ENCODE measurements at places on chromosomes 12 and 14.

GRCh38 chr12:26566675-26567074 lies 266.3 kb downstream of the ITPR2 start:
- no peak for DNase-seq

- peak; percentile 6 for DNase-seq
These were observed 594 bp downstream of the KRAS start for GRCh38 chr12:25249931-25250738.

DNA sequence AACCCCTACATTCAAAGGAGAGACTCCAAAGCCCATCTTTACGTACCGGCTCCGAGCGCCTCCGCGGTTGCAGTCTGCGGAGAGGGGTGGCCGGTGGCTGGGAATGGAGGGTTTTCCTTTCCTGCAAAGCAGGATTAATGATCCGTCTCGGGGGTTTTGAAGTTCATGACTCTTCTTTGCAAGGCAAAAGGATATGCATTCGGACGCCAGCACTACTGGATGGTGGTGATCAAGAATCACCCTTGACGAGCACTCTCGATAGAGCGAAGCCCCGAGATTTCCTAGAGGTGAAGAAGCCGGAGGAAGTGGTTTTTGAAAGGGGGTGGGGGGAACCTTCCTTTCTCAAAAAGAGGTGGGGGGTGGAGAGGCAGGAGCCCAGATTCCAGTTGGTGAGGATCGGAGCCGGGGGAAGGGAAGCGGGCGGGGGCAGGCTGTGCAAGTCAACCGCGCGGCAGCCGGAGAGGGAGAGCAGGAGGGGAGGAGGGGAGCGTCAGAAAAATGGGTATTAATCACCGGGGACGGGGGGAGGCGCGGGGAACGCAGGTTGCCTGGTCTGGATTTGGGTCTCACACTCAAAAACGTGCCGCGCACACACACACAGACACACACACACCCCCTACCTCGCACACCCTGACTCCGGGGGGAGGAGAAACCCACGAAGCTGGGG lies at the start of gene GRIN2B:
Gene GRIN2B, minus strand, starts transcription at position 307 of the 667 bp plus-strand sequence. CDS start 115,394 bp downstream, outside the sequence.
- no peak for DNase-seq

GRCh38 chr12:27616356-27617142 lies 79.7 kb upstream of the REP15 start:
- no peak for DNase-seq

GRCh38 chr12:43079476-43079875 lies 472.5 kb downstream of the ADAMTS20 start:
- DNase-seq = no peak

DNA sequence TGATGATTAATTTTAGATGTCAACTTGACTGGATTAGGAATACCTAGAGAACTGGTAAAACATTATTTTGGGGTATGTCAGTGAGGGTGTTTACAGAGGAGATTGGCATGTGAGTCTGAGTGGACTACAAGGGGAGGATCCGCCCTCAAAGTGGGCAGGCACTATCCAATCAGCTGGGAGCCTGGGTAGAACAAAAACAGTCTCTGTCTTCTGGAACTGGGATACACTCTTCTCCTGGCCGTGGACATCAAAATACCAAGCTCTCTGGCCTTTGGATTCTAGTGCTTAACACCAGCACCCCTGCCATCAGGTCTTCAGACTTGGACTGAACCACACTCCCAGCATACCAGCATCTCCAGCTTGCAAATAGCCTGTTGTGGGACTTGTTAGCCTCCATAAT lies 4.4 kb upstream of the SCAF11 start:
- DNase-seq = no peak

GRCh38 chr12:107660235-107660634 lies 25.4 kb upstream of the PWP1 start:
- DNase-seq = no peak

DNA sequence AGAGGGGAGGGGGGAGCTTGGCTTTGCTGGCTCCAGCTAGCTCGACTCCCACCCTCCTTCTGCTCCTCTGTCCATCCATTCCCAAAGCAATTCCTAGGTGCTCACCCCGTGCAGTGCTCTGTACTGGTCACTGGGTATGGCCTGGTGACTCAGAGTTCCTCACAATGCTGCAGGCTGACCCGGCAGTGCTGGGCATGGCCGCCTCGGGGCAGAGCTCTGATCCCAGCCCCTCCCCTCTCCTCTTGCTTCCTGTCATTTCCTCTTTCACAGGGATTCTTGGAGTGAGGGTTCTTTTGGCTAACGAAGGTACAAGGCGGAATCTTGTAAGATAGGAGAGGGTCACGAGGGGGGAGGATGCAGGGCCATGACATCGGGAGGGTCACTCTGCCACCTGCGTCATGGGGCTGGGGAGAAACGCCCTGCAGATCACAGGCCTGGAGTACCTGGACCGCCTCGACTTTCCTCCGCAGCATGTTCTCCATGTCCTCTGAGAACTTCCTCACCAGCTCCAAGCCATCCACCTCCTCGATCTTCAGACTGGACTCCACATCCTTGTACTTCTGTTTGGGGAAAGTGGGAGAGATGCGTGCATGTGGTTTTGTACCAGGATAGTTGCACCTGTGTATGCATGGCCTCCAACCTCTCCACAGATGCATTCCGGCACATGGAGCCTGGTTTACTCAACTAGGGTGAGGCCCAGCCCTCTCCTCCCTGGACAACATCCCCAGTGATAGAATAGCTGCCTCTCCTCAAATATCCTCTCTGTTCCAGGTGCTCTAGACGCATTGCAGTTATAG lies 5.7 kb downstream of the CACNA2D4 start:
- DNase-seq = no peak

- DNase-seq = no peak
These were observed 186.6 kb downstream of the CALM1 start for GRCh38 chr14:90583427-90583826.

DNA sequence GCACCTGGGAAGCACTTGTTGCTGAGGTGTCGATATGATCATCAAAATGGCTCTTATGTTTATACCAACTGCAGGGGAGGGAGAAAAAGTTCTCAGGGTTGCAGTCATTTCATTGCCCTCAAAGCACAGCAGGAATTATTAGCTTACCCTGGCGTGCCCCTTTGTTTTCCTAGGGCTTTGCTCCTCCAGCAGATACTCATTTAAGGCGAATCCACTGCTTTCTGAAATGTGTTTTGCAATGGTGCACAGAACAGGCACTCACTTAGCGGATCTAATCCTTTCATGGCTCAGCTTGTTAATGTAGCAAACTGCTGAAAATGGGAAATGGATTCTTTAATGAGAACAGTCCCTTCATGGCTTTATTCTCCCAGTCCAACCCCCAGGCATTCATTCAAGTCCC lies 76.7 kb downstream of the NKX2-1 start:
- no peak for DNase-seq

- no peak for DNase-seq
These were observed 1004.4 kb downstream of the AACS start for GRCh38 chr12:126069549-126070165.

DNA sequence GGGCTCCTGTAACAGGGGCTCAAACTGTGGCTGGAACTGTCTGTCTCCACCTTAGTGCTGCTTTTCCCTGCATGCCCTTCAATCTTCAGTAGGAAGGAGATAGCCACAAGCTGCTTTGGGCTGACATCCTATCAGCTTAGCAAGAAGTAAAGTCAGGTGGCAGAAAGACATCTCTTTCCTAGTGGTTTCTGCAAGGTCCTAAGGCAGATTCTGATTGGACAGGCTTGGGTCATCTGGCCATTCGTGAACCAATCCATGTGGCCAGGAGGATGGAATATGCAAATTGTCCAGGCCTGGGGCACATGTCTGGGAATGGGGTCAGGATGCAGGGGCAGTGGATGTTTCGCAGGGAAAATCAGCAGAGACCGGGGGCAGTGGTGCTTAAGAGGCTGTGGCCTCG lies 5.2 kb downstream of the RITA1 start:
- DNase-seq = no peak

DNA sequence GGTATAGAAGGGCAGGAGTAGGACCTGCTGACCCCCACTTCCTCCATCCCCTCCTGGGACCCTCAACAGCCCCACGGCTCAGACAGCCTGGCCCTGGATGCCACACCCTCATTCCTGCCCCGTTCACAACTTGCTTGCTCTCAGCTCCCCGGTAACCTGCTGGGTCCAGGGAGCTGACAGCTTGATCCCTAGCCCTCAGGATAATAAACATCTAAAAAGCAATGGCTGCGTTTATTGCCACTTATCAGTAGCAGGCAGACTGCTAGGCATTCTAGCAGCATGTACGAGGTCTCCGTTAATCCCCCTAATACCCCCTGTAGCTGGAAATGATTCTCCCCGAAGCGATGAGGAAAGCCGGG lies 24.3 kb upstream of the RPLP0 start:
- no peak for DNase-seq

- DNase-seq = no peak
These were observed 50.5 kb downstream of the TRAF3 start for GRCh38 chr14:102827716-102828115.

DNA sequence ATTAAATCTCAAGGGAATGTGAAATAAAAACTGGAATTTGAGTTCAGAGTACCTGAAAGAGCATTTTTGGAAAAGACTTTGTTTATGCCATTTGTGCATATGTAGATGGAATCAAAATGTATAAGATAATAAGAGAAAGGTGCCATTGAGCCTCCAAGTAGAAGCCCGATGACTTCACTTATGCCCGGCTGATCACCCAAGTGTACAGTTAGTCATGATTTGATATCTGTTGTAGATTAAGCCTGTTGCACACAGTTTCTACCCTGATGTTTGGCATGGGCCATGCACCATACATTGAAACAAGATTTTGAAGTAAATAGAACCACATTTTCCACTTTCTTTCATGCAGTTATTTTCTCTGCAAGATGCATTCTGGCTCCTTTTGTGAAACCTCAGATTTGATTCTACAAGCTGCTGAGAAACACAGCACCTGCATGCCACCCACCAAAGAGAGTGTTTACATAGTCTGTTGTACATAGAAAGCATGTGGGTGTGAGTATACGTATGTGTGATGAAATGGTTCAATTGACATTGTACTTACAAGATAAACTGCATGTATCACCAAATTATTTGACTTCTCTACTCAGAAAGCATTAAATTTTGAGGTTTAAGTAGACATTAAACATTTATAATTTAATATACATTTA lies 772.5 kb downstream of the DIO2 start:
- DNase-seq = no peak

DNA sequence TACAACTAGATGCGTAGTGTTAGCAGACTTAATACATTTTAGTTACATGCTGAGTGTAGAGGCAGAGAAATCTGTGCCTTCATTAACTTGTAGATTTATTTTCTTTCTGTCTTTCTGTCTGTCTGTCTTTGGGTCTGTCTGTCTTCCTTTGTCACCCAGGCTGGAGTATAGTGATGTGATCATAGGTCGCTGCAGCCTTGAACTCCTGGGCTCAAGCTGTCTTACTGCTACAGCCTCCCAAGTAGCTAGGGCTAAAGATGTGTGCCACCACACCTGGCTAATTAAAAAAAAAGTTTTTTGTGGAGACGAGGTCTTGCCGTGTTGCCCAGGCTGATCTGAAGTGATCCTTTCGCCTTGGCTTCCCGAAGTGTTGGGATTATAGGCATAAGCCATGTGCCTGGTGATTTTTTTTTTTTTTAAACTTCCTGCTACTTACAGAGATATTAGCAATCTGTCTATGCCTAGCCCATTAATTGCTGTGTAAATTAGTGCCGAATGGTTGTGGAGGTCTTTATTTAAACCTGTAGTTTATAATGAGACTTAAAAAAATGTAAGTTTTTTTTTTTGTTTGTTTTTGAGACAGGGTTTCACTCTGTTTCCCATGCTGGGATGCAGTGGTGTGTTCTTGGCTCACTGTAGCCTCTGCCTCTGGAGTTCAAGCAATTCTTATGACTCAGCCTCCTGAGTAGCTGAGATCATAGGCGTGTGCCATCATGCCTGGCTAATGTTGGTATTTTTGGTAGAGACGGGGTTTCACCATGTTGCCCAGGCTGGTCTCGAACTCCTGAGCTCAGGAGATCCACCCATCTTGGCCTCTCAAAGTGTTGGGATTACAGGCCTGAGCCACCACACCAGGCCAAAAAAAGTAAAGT lies 22.8 kb downstream of the ERC1 start:
- DNase-seq = no peak

DNA sequence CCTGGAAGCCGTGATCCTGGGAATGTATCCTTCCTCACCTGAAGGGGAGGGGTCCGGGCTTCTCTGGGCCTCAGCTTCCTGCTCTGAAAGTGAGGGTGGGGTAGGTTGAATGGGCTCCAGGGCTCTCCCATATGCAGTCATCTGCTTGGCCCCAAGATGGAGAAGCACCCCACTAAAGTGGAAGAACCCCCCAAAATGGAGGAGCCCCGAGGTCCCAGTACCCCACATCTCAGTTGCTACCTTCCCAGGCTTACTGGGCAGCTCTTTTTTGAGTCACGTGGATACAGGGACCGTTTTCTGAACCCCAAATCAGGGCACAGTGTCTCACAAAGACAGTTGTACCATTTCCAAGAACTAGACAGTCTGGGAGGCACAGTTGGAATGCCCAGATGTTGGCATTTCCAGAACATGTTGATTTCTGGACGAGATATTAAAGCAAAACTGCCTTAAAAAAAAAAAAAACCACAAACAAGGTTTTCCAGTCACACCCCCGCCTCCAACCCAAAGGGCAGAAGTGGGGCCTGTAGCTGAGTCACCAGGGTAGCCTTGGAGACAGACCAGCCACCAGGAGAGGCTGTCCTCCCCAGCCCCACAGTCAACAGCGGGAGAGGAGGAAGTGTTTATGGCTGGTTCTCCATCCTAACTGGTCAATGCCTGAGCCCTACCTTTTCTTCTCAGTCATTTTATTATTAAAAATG lies 12.1 kb downstream of the VASH1 start:
- DNase-seq = no peak

GRCh38 chr14:52026901-52027300 lies 37.6 kb downstream of the RTRAF start:
- DNase-seq = no peak

GRCh38 chr12:27001663-27002062 lies 12.5 kb downstream of the TM7SF3 start:
- DNase-seq = no peak

DNA sequence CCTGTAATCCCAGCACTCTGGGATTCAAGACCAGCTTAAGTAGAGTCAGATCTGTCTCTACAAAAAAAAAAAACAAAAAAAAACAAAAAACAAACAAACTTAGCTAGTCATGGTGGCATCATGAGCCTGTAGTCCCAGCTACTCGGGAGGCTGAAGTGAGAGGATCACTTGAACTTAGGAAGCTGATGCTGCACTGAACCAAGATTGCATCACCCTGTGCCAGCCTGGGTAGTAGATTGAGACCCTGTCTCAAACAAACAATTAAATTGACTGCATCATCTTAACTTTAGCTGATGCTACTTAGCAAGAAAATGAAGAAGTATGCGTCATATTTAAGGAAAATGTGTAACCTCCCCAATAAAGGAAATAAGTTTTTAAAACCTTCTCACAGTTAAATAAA lies 136.6 kb upstream of the ATXN7L3B start:
- DNase-seq = no peak

GRCh38 chr12:79537675-79538074 lies 153.1 kb downstream of the PAWR start:
- no peak for DNase-seq

DNA sequence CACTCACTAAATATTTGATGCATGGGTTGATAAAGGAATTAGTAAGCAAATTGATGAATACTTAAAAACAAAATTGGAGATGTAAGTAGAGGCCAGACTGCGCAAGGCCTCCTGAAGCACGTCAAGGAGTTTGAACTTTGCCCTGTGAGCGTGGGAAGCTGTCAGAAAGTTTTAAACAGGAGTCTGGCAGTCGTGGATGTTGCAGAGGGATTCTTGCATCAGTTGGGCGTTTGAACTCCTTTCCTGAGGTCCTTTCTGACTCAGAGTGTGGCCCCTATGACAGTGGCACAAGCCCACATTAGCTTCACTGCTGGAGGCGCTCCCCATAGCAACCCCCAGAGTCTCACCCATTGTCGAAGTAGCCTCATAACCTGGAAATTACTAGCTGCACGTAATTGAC lies 17.9 kb upstream of the IL22 start:
- DNase-seq = no peak

GRCh38 chr12:57694459-57695019 lies 607 bp downstream of the OS9 start:
- peak; percentile 6 for DNase-seq
